ENCODE measurements at places on chromosomes 7 and 10.
A peak's percentile ranks its signal among the peaks of the same experiment; 100 is the strongest.

DNA sequence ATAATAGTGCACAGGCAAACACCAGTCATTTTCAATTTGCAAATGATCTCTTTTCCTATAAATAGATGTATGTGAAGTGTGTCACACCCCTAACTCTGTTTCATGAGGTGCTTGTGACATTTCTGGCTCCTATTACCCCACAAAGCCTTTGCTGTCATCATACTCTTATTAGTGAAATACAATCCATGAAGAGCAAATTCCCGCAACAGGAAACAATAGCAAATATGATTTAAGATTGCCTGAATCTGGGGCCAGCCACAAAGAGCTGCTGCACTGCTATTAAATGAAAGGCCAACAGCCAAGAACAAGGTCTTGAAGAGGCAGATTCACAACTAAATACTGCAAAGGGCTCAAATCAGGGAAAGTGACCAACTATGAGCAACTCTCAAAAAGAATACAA, 96.3 kb upstream of the CAV2 start:
- no peak for DNase-seq

DNA sequence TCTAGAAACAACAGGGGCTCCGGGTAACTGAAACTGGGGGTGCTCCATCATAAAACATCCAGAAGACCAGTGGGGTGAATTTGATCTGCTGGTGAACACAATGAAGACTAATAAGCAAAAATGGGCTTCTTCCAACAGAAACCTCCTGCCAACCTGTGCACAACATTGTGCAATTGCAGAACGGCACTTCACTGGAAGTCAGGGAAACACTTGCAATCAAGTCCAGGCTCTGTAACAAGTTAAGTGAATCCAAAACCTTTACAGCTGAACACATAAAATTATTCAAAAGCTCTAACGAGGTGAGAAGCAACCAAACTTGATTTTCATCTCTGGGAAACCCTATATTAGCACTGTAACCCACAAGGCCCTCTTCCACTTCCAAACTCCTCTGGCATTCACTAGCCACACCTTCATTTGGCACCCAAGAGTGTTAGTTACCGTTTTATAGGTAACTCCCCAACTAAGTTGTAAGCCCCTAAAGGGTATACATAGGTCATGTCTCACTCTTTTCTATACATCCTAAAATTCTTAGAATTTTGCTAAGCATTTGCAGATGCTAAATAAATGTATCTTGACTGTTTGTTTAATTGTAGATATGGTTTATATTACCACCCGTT, 22.0 kb downstream of the IMMP2L start:
- peak; percentile 59 for DNase-seq

- DNase-seq: no peak
These were observed 56.4 kb downstream of the ESYT2 start for GRCh38 chr7:158772916-158773315.

GRCh38 chr10:12324530-12324929, 24.8 kb upstream of the CAMK1D start:
- DNase-seq: no peak

- no peak for DNase-seq
These were observed 11.7 kb downstream of the VSIR start for GRCh38 chr10:71761541-71762113.

DNA sequence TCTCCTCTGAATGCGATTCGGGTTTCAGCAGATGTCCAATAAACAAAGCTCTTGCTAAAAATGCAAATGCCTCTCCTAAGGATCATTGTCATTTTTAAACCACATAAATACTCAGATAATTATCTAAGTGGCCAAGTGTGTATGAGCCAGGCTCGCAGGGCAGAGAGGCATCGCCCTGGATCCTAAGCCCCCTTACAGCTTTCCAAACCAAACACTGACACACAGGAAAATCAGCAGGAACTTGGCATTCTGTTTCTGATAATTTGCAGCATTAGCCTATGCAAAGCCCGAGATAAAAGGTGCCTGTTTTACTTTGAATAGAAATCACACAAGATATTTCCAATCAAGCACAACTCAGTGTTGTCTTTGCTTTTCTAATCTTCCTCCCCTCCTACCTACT, 134.4 kb downstream of the ABCA13 start:
- no peak for DNase-seq

DNA sequence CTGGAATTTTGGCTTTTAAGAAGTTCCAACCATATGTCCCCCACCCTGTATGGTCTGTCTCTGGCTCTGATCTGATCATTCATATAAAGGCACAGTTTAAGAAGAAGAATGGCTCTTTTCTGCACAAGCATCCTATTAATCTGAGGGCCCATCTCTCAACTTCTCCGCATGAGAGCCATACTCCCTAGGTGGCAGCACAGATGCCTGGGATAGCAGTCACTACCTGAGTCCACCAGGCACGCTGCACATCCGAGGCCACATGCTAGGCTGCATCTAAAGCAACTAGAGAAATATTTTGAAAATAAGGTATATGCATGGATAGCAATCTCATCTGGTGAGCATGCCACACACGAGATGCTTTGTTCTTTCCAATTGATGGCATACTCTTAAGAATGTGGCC, 565.5 kb downstream of the PARD3 start:
- DNase-seq: peak; percentile 9

Data from NCI-H2171 treated with DMSO at 0.1 percent for 48 hours (cell line).